Gastroesophageal sphincter (tissue), 4 donors: ENCODE measurements at places on chromosomes 3 and 15.

DNA sequence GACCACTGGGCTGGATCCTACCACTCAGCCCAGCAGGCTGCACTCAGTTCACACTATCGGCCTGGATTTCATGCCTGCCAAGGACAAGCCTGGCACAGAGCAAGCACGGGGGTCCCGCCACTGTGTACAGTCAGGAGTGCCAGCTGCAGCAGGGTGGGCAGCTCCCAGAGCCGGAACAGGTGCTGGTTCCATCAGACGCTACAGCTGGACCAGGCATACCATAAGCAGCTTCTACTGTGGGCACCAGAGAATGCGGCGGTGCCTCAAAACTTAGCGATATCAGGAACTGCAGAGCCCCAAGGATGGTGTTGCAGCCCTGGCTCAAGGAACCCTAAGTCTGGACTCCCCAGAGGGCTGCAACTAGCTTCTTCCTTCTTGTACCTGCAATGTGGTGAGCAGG lies 124.8 kb downstream of the BCHE start:
- ATAC-seq: no peak

GRCh38 chr3:45612918-45613602 lies 18.5 kb downstream of the LIMD1 start:
- no peak for ATAC-seq

GRCh38 chr3:13713396-13713795 lies 164.5 kb downstream of the FBLN2 start:
- ATAC-seq: no peak

DNA sequence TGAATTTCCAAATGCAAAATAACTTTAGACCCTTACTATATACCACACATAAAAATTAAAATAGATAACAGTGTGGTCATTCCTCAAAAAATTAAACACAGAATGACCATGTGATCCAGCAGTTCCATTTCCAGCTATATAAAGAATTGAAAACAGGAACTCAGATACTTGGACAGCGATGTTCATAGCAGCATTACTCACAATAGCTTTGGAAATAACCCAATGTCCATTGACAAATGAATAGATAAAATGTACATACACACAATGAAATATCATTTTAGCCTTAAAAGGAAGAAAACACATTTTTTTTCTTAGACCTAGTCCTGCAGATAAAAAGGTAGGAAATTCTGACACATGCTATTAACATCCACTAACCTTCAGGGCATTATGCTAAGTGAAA lies 26.7 kb downstream of the RAD51 start:
- ATAC-seq: no peak

DNA sequence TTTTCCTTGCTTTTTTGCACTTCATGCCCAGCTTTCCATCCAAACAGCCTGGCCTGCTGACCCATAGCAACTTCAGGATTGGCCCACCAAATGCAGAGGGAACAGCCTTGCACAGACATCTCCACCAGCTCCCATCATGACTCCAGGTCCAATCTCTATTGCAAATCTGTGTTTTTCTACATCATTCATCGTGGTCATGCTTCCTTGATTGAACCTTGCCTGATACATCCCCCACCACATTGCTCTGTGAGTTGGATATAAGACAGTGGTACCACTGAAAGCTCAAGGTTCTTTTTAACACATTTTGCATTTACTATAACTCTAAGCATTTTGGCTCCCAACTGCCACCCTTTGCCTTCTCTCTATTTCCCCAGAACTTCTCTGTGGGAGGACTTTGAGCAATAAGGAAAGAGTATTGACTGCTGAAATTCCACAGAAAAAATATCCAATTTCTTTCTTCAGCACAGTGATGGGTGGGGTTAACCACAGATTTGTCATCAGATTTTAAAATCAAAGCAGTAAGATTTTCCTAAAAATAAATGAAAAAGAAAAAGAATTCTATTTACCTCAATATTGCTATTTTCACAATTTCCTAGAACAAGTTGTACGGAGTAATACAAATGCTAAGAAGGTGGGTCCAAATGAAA lies 114.6 kb upstream of the GALNT15 start:
- ATAC-seq: peak; percentile 37

GRCh38 chr3:126723801-126724200 lies 19.8 kb downstream of the CHCHD6 start:
- ATAC-seq: no peak

DNA sequence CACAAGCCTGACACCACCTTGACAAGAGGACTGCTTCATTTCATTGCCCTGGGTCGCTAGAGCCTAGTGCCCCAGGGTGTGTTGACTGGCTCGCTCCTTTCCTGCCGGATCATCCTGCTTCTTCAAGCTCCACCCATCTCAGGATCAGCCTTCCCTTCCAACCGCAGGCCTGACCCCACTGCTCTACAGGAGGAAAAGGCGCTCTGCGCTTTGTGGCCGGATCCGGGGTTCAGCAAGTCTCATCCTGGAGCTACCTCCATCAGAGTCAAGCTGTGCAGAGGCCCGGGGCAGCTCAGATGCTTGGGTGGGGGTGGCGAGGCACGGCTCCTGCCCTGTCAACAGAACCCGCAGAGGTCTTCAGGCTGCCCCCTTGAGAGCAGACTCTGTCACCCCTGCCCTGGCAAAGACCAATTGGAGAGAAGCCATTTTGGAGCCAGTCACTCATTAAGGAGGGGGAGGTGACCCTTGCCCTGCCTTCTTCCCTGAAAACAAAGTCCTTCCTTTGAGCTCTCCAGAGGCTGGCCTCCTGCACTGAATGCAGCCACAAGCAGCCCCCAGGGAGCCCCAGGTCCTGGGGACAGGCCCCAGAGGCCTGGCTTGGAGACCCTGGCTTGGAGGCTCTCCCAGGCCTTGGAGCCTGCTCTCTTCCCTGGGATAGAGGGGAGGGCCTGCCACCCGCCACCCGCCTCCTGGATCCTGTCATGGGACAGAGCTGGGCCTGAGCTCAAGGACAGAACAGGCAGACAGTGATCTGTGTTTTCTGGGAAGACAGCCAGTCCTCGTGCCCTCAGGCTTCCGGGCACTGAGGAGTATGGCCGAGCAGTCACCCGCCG lies 80.3 kb downstream of the CPN2 start:
- ATAC-seq: peak; percentile 88

GRCh38 chr3:122493296-122493695 lies 21.4 kb downstream of the KPNA1 start:
- no peak for ATAC-seq

- no peak for ATAC-seq
Measured at GRCh38 chr3:65436580-65436979, 602.1 kb downstream of the MAGI1 start.

- ATAC-seq: no peak
Measured at GRCh38 chr15:99247062-99247461, 2.3 kb downstream of the TTC23 start.

GRCh38 chr15:40471105-40471807 lies 472 bp downstream of the CHST14 start:
- ATAC-seq: peak; percentile 62

DNA sequence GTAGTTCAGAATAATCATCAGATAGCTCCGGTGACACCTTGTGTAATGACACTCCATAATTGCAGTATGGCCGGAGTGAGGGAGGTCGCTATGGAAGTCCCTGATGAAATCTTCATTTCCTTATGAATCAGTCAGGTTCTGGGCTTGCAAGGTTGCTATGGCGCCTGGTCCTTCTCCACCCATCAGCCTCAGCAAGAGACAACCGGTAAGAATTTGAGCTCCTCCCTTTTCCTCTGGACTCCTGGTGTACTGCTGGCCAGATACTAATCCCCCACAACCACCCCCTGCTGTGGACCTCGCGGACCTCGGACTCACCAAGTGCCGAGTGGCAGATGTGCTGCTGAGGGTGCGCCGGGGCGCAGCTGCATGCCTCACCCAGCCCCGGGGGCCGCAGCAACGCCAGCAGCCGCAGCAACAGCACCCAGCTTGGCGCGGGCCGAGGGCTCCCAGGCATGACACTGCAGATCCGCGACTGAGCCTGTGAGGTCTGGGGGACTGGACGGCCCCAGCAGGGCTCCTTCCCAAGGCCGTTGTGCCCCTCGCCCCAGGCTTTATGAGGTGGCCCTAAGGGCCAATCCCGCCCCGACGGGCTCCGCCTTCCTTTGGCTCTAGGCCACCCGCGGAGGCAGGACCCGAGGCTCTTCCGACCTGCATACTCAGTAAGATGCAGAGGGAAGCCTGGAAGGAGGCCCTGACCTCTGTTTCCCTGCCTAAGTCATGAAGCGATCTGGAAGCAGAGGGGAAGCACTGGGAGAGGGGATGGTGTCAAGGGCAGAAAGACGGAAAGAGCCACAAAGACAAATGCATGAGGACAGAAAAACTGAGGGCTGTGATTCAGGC lies at the start of gene TIMP4:
TIMP4 (minus strand) TSS at position 526 of the 840 bp plus-strand sequence; CDS start at position 454, 72 bp downstream.
- peak; percentile 69 for ATAC-seq

DNA sequence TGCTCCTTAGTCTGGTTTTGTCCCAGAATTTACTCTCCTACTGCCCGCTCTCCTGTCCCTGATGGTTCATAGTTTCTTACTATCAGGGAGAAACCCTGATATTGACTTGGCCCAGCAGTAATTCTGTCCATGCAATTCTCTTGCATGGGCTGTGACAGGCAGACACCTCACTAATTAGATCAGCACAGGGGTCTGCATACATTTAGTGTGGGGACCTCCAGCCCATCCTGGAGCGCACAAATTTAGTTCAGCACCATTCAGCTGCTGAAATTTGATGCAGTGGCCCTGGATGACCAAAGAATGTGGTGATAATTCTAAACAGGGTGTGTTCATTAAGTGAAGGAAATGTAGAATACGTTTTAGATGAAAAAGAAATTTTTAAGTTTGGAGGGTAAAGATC lies 555.5 kb upstream of the TBL1XR1 start:
- ATAC-seq: no peak

DNA sequence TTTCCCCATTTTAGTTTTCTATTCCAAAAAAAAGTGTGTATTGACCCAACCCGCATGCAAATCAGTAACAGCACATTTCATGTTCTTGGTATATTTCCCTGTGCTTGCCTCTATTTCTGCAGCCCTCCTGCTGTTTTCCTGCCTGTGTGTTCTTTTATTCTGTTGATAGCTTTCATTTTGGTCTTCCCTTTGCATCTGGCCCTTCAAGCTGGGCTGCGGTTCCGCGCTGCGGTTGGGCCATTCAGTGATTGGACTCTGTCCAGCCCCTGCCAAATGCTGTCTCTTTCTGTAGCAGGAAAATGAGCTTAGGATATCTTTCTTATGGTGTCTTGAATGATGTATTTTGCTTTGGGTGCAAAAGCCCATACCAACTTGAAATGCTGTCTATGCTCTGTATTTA lies 49.9 kb downstream of the ZNF621 start:
- no peak for ATAC-seq
